ENCODE measurements at places on chromosomes 16 and 17.
A peak's percentile ranks its signal among the peaks of the same experiment; 100 is the strongest.

DNA sequence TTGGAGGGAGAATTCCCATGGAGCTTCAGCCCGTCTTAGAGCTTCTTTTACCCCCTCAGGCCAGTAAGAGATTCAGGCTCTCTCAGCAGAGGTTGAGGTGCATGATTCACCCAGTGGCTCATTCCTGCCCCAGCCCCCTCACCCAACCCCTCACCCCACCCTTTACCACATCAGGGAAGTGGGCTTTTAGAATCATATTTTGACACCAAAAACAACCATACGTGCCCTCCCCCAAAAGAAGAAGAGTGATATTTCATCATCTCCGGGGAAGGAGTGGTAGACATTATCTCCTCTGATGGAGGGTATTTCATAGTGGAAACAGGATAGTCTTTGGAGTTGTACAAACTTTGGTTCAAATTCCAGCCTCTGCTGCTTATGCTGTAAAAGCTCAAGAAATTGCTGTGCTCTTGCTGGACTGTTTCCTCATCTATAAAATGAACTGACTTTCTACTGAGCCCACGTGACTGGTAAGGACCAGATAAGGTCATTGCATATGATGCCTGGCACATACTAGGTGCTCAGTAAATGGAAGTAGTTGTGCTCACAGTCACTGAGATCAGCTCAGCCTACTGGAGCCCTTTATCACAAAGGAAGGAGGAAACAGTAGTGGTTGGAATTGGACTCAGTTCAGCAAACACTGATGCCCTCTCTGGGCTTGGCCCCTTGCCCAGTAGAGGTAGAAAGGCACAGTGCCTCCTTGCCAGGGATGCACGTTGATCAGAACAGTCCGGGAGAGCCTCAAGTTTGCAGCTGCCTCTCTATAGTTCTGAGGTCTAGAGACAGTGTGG is 18.3 kb upstream of the CCL5 start:
- peak; percentile 50 for DNase-seq

- DNase-seq: peak; percentile 76
Measured at GRCh38 chr17:2215616-2216364, 87.8 kb downstream of the SMG6 start.

GRCh38 chr17:37019117-37019740 is 70.5 kb downstream of the AATF start:
- DNase-seq: no peak

- no peak for DNase-seq
Measured at GRCh38 chr17:48910370-48910769, 2.2 kb downstream of the UBE2Z start.

DNA sequence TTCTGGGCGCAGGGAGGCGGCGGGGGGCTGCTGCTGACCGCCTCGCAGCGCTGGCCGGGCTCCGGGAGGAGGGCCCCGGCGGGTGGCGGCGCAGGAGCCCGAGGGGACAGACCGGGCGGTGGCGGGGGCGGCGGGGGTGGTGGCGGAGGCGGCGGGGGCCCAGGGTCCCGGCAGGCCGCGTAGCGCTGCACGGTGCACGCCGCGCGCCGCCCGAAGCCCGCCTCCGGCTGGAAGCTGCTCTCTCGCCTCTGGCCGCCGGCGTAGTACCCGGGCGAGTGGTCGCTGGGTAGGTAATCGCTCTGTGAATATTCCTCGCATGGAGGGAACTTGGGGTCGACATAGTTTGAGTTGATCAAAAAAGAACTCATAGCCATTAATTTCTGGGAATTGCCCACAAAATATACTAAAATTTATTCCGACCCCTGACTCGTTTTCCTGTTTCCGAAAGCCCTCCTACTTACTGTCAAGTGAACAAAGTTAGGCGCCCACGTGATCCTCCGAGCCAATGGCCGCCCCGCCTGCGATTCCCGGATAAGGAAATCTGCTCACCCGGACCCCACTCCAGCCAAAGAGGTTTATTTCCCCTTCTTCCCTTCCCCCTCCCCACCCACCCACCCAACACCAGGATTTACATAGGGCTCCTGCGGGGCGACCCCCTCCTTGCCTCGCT is at the start of gene HOXB4:
Gene HOXB4 (minus strand): TSS at position 405 of the 670 bp plus-strand sequence. CDS start 31 bp downstream, at position 374.
- peak; percentile 77 for DNase-seq

DNA sequence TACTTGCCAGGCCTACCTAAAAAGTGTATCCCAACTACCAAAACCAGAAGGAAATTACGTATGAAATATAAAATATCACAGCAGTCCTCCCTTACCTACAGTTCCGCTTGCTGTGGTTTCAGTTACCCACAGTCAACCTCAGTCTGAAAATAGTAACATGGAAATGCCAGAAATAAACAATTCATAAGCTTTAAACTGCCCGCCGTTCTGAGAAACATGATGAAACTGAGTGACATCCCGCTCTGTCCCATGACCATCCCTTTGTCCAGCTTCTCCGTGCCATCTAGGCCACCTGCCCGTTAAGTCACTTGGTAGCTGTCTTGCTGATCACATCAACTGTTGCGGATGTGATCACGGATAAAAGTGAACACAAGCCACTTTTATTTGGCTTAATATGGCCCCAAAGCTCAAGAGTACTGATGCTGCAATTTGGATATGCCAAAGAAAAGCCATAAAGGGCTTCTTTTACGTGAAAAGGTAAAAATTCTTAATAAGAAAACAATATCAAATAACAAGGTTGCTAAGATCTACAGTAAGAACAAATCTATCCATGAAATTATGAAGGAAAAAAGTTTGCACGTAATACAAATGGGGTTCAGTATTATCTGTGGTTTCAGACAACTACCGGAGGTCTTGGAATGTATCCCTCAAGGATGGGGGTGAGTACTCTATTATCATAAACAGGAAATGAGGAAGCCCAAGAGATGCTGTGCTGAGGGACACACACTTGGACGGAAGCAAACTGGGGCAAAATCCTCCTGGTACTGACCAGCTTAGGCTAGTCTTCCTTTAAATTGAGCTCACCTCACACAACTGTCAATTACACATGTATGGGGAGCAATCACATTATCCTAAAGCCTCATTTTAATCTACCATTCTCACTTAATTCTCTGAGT is 8.2 kb downstream of the USP22 start:
- peak; percentile 60 for DNase-seq

DNA sequence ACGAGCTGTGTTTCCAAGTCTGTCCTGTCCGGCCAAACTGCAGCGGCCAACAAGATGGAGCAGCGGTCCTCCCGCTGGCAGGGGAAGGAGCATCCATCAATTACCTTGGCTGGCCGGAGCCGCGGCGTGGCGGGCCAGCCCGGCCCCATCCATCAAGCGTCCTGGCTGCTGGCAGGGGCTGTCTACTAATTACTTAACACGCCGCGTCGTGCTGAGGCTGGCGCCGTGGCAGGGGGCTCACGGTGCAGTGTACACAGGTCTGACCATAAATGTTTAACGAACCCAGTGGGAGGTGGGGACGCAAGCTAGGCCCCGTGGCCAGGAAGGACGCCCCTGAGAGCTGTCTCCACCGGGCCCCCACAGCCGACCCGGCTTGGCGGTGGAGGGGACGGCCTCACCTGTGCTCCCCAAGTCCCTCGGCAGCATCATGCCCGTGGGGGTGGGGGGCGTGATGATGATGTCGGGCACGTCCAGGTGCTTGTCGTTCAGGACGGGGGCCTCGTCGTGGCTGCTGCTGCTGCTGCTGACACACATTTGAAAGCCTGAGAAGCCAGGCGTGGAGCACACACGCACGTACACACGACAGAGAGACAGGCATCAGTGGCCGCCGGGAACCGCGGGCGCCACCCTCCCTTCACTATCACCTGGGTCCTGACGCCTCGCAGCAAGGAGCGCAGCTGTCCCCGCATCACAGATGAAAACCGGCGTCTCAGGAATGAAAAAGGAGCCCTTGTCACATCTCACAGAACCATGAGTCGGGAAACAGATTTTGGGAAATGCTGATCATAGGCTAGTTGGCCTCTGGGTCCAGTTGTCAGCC is 21.2 kb upstream of the GINS2 start:
- no peak for DNase-seq

GRCh38 chr16:80100186-80100585 is 440.6 kb upstream of the DYNLRB2 start:
- DNase-seq: no peak

GRCh38 chr16:75942936-75943335 is 216.6 kb upstream of the CPHXL start:
- DNase-seq: no peak

- no peak for DNase-seq
Measured at GRCh38 chr16:12976496-12976895, 75.1 kb downstream of the SHISA9 start.

All from CD4-positive, alpha-beta T cell treated with Interleukin-10 for 1 hour (primary cell).